Left lung (tissue), 14 donors: ENCODE measurements at places on chromosomes 16 and 17.

GRCh38 chr16:74954763-74955162, 30.2 kb downstream of the WDR59 start:
- no peak for DNase-seq

GRCh38 chr17:49862781-49863331, 15.0 kb upstream of the TAC4 start:
- DNase-seq = no peak

- DNase-seq = no peak
Measured at GRCh38 chr16:9787717-9788116, 394.5 kb downstream of the GRIN2A start.

DNA sequence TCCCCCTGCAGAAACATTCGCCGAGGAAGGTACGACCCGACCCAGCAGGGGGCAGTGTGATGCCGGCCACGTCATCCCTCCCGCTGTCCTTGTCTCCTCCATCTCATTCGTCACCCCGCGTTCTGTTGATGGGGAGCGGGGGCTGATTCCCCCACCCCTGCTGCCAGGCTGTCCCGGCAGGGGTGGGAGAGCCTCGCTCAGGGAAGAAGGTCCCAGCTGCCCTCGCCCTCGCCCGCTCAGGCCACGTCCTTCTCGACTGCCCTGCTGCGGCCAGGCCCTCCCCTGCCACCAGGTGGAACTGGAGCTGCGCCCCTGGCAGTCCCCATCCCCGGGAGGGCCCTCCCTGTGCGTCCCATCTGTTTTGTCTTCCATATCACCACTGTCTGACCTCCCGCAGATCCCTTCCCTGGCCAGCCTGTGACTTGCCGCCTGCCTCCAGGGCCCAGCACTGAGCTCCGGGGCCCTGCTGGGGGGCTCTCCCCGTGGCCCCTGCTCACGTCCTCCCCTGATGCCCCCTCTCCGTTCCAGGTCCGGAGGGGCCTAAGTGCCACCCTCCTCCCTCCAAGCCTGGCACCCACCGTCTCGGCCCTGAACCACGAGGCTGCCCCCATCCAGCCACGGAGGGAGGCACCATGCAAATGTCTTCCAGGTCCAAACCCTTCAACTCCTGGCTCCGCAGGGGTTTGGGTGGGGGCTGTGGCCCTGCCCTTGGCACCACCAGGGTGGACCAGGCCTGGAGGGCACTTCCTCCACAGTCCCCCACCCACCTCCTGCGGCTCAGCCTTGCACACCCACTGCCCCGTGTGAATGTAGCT, 20.6 kb downstream of the ADAM11 start:
- DNase-seq = peak; percentile 77

DNA sequence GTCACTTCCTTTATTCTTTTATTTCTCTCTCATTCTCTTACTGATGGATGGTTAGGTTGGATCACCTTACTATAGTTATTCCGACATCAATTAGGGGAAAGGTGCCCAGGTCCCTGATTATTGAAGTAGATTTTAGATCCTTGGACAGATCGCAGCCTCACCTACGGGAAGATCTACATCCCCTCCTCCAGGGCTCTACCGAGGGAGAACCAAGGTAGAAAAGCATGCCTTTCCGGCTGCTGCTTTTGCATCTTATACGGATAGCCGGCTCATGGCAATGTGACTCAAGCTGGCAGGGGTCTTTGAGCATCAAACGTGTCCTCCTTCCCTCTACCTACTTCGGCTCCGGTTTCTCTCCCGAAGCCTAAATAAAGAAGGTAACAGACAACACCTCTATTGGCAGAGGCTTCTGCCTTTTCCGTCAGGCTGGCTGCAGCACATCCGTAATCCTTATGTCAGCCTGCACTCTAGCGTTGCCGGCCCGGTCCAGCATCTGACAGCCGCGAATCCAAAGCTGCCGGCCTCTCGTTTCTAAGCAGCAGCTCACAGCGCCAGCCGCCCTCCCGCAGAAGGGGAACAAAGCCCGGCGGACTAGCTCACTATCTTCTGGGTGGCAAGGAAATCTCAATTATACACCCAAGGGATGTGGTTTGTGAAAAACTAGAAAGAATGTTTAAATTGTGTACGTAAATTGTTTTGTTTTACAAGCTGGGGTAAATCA, 46.9 kb downstream of the IRX6 start:
- peak; percentile 51 for DNase-seq

DNA sequence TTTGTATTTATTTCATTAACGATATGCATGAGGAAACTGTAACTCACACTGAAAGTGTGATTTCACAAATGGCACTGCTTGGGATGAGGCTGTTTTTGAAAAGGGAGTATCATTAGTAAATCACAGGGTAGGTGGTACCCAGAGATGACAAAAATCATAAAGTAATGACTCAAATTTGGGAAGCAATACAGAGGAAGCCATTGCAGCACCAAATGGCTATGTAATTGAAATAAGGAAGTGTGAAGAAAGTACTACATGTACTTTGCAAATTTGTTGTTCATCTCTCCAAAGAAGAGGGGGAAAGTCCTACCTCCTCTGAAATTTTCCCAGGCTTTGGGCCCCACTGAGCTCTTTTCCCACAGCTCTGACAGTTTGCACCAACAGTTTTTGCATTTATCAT, 12.3 kb upstream of the ABCC12 start:
- DNase-seq = no peak

DNA sequence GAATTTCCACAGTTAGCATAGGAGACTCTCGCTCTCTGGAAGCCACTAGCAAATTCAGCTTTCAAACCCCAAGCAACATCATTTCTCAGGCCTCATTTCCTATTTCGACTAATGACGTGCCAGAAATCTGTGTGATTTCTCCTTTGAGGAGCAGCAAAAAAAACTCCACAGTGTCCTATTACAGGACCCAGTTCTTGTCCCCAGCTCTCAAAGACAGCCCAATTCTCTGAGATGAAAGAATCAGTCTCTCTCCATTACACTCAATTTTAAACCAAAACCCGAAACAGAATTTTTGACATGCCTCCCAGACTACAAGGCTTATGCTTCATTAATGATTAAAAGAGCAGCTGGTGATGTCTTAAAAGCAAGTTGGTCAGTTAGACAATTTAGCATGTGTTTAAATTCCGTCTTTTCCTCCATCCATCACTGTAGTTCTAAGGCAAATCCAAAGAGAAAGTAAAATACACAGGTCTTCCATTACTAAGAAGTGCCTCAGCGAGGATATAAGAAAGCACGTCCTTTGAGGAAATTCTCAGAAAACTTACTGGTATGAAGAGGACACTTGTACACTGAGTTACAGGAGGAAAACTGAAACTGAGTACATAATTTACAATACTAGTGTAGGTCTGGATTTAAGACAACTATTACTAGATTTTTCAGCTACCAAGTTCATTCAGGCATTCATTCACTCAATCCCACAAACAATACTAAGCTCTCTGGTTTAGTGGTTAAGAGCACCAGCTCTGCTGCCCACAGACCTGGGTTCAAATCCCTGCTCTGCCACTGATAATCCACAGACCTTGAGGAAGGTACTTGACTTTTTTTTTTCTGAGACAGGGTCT, 12.5 kb downstream of the TOM1L2 start:
- no peak for DNase-seq

GRCh38 chr17:48024149-48025039, 13.2 kb downstream of the COPZ2 start:
- DNase-seq = peak; percentile 81
